HT1080 (cell line): ENCODE measurements at places on chromosomes 4 and X.

DNA sequence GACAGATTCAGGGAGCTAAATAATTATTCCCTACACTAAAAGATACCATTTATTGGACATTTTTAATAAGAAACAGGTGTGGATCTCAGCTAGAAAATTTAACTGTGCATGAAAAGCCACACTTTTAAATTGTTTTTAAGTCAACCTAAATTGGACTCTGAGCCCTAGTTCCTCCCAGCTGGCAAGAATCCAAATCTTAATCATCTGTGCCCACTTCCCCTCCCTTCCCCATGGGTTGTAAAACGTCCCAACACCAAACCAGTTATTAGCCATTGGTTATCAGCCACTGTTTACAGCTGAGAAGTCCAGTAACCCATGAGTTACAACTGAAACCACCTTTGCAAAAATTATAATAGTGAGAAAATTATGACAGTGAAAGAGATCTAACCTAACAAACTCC is 125.6 kb upstream of the S100G start:
- no peak for DNase-seq

DNA sequence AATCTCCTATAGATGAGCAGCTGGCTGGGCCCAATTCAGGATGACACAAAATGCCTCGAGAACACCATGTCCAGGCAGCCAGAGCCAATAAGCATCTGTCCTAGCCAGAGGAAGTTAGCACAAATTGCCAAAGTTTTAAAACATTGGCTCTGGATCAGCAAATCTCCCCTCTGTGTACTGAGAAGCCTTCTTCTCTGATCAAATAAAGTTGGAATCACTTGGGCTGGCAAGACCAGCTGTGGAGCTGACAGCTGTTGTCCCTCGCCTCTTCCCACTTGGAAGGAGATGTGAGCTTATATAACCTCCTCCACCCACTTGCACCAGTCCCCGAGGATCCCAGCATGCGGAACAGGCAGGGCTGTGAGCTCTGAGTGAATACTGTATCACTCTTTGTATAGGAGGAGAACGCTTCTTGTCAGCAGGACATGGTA is 183.9 kb downstream of the OPHN1 start:
- no peak for DNase-seq

- DNase-seq: no peak
These were observed 655.6 kb upstream of the GALNTL6 start for GRCh38 chr4:171157462-171158082.

GRCh38 chr4:5960252-5960880 is 57.9 kb downstream of the C4orf50 start:
- DNase-seq: no peak

- no peak for DNase-seq
These were observed 517.7 kb downstream of the BCOR start for GRCh38 chrX:39580043-39580442.

- no peak for DNase-seq
These were observed 34.0 kb downstream of the INPP4B start for GRCh38 chr4:142812091-142812490.

DNA sequence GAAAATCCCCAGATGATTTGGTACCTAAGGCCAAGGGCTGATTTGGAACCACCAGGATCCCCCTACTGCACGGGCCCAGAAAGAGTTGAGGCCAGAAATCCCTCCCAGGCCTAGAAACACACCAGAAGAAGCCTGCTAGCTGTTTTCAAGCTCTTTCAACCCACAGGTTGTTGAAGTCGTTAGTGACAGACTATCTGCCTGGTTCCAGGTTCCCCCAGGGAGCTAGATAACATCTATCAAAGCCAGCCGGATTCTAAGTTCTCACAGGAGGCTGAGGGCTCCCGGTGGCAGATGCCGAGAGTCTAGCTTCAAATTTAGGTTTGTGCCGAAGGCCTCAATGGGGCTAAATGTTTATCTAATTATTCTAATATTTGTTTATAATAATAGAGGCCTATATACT is 132.0 kb upstream of the ATP6AP2 start:
- DNase-seq: no peak

- DNase-seq: no peak
These were observed 5.5 kb downstream of the MPP1 start for GRCh38 chrX:154799556-154800348.

DNA sequence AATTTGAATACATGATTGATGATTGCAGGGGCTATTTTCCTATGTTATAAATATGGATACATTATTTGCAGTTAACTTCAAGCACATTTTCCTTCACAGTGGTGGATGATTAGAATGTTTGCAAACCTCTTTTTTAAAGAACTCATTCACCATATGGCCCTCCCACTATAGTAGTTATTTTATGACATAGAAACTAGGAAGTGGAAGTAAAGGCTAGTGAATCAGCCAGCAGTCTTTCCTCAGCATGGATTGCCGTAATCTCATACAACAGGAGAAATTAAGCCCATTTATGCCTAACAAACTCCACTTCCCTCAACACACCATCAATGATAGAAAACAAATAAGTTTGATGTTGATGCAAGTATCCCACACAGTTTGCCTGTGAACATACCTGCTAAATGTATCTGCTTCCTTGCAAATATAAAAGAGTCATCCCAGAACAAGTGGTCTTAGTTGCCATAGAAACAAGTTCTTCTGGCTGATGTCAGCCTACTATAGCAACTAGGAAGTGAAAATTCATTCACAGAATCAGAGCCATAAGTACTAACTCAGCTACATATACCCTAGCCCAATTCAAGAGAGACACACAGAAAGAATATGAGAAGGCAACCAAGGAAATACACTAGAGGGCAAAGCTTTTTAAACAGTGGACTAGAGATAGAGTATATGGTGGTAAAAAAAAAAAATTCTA is 100.9 kb upstream of the RADX start:
- DNase-seq: no peak

DNA sequence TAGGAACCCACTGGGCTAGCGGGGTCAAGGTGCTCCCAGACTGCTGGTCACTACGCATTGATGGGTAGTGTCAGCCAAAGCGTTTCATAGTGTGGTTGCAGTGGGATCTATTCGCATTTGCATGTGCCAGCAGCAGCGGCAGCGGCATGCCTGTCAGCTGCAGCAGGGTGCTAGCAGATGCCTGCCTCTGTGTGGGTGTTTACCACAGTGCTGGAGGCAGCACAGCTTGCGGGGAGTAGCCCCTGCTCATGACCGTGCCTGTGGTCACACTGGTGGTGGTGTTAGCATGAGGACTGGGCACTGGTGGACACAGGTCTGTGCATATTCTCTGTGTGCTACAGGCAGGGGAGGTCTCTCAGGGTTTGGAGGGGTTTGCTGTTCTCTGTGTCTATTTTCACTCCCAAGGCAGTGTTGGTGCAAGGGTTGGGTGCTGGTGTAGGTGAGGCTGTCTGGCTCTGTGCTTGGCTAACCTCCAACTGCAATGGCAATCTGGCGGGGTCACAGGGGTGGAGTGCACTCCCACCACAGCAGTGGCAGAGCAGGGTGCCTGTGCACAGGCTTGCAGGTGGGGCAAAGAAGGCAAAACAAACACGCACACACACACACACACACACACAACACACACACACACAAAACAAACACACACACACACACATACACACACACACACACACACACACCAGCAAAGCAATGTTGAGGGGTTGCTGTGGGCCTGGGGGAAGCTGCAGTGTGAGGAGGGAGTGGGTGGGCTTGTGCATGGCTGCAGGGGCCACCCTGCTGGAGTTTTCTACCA is 184.4 kb downstream of the GLUD2 start:
- DNase-seq: no peak

GRCh38 chr4:149279776-149280175 is 535.9 kb downstream of the IQCM start:
- DNase-seq: no peak

DNA sequence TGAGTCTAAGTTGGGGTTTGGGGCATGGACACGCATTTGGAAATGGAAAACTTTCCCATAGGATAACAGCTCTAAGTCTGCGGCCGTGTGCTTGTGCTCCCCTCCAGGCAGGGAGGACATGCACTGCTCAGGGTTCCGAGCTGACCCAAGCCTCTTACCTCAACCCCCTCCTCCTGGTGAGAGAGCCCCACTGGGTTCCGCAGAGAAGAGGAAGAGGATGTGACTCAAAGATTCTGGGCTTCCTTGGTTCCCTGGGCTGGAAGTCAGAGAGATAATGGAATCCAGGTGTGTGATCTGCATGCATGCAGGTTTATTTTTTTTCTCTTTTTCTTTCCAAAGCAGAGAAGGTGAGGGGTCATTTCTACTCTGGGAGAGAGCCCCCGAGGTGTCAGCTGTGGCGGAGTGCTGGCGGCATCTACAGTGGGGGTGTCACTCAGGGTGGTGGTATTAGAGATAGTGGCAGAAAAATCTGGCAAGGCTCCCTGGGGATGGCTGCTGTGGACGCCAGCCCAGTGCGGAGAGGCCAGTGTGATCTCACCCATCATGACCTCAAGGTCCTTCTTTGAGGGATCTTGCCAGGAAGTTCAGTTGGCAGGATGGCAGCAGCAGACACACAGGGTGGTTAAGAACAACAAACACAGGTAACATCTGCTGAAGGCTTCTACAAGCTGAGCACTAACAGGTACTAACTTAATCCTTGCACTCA is 168.7 kb upstream of the HAND2 start:
- DNase-seq: peak; percentile 24

GRCh38 chrX:69501429-69501828 is 2.7 kb upstream of the NALF2 start:
- DNase-seq: no peak

DNA sequence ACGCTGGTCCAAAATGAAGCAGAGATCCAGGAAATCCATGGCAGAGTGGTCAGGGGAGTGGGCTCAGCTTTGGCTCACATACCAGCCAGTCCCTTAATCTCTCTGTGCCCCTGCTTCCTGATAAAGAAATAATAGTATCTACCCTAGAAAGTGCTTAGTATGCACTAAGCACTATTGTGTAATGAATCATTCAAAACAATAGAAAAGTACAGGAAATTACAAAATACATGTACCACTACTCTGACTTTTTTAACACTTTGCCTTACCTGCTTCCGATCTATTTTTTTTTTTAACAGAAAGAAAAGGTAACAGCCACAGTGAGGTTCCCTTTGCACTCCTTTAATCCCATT is 49.9 kb downstream of the TBC1D9 start:
- DNase-seq: no peak

GRCh38 chrX:127300511-127300910 is 481.0 kb downstream of the PRR32 start:
- no peak for DNase-seq

DNA sequence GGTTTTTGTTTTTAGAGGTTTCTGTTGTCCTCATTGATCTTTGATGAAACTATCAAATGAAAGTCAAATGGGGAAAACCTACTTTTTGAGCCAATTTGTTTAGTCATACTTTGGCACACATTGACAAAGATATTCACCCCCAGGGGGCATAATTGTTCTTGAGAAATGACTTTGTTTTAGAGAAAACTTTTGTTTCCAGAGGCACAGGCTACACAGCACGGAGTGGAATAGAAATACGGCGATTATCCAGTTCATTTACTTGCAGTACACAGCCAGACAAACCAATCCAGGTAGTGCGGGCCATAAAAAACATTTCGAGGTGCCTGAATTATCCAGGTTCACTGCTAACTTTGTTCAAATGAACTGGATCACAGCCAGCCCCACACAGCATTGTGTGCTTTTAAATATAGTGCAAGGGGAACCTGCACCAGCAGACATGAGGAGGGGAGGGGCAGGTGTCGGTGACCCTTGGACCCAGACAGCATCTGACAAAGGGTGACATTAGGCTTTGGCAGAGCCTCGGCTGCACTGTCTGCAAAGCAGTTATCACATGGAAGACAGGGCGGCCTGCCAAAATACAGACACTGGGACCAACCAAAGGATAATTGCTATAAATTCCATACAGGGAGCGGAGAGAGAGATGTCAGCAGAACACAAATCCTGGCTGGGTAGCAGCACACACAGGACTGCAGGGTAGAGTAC is 179.6 kb upstream of the NOCT start:
- peak; percentile 3 for DNase-seq

GRCh38 chrX:36534900-36535299 is 473.3 kb upstream of the FAM47C start:
- no peak for DNase-seq

DNA sequence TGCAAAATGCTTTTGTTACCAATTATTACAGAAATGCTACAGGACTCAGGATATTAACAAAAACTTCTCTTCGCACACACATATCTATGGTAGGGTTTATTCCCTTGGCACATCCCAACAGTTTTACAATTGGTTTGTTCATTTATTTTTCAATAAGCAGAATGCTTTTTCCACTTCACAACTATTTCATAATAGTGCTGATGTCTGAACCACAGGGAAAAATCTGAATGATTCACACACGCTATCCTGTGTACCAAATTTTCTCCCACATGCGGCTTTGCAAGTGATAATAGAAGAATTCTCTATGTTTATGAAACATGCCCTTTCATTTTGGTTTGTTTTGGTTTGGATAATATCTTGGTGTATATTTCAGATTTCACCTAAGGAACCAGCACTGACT is 725.7 kb upstream of the TENM3 start:
- DNase-seq: no peak

GRCh38 chrX:129696463-129697155 is 41.9 kb upstream of the APLN start:
- DNase-seq: no peak

DNA sequence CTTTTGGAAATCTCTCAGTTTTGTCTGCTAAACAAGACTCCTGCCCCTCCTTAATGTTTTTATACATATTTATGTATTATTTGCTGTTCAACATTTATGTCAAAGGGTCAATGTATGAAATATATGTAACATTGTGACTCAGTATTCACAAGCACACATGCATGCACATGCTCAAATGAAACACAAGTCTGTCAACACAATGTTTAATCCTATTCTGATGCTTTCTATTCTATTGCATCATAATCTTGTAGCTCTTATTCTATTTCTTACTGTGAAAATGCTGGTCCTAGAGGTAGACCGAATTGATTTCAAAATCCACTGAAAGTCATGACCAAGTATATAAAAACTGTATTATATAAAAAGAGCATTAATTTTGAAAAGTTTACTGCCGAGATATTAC is 1463.3 kb downstream of the C4orf33 start:
- no peak for DNase-seq

GRCh38 chr4:155769090-155769489 is 10.3 kb downstream of the GUCY1B1 start:
- DNase-seq: no peak

DNA sequence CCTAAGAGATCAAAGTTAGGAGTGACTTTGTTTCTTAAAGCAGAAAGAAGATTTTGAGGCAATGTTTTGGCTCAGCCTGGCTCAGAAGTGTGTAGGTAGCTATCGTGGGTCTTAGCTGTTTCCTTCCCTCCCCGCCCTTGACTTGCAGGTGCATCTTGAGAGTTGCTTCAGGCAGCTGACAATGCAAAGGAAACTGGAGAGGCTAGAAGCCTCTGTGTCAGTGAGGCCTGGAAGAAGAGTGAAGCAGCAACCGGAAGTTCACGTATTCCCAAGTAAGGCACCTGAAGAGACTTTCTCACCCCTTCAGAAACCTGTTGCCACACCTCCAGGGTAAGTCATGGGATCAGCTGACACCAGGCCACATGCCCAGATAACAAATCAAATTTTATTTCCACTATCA is 10.6 kb upstream of the XKRX start:
- DNase-seq: no peak
